Endothelial cell of umbilical vein (primary cell): ENCODE measurements at places on chromosomes 7 and 10. TPM values are rescaled to one million over a fixed set of nuclear protein-coding genes. Genes with fewer than 3 reads are reported as not detected.

Gene ITPRID1
- not detected in 2 replicates for total RNA-seq

Gene ANXA8
- total RNA-seq, result not detected in 2 replicates

- no peak overlapping the region for H3K4me3 ChIP-seq
- no peaks in the 10 kb centered on the region for H3K27me3 ChIP-seq
- no peak for DNase-seq
- no peaks in the 10 kb centered on the region for H3K36me3 ChIP-seq
- no peaks in the 10 kb centered on the region for H3K4me1 ChIP-seq
Measured at GRCh38 chr7:15168489-15168888, 265.9 kb upstream of the DGKB start.

DNA sequence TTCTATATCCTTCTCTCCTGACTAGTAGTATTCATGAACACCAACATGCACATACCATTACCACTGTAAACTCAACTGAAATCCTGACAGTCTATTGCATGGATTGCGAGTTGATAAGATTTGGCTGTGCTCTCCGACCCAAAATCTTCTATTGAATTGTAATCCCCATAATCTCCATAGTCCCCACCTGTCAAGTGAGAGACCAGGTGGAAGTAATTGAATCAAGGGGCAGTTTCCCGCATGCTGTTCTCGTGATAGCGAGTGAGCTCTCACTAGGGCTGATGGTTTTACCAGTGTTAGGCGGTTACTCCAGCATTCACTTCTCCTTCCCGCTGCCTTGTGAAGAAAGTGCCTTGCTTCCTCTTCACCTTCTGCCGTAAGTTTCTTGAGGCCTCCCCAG, 261.8 kb downstream of the PHF14 start:
- no peaks in the 10 kb centered on the region for H3K36me3 ChIP-seq
- no peak overlapping the region for H3K4me3 ChIP-seq
- no peaks in the 10 kb centered on the region for H3K27me3 ChIP-seq
- no peak overlapping the region for H3K27ac ChIP-seq
- DNase-seq, result no peak
- H3K4me1 ChIP-seq, result no peaks in the 10 kb centered on the region

GRCh38 chr7:90768301-90768700, 172.2 kb downstream of the CDK14 start:
- peaks cover 2% of the 10 kb centered on the region for H3K36me3 ChIP-seq
- no peak for DNase-seq
- H3K4me3 ChIP-seq, result no peak overlapping the region
- no peak overlapping the region for H3K27ac ChIP-seq

DNA sequence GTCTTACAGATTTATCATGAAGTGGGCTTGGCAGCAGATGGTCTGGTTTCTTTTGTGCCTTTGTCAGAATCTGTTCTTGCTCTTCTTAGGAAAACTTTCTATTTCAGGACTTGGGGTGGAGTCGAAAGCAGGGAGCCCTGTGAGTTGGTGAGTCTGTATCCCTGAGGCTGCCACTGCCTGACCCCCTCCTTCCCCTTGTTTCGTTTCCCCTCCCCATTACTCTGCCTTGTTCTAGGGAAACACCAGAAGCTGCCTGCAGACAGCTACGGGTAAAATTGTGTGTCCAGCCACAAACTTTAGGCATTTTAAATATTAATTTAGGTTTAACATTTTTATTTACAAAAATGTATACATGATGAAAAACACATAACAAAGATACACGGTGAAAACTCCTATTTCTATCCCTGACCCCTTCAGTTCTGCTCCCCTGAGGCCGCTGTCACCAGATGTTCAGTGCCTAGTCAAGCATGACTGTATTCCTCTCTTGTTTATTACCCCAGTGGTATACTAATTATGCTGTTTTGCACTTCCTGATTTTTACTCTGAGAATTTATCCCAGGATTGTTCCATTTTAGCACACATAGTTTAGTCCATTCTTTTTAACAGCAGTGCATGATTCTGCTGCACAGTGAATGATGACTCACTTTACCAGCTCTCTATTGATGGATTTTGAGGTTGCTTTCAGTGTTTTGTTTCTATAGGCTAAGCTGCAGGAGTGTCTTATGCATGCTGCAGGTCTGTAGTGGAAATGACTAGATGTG, 9.1 kb downstream of the TSPAN14 start:
- no peak overlapping the region for H3K4me3 ChIP-seq
- peaks cover 97% of the 10 kb centered on the region for H3K4me1 ChIP-seq
- H3K36me3 ChIP-seq, result peaks cover 4% of the 10 kb centered on the region
- H3K27ac ChIP-seq, result peak overlapping the region; percentile 79
- DNase-seq, result peak; percentile 68
- no peaks in the 10 kb centered on the region for H3K27me3 ChIP-seq

Gene C10orf62
- not detected in 2 replicates for total RNA-seq

DNA sequence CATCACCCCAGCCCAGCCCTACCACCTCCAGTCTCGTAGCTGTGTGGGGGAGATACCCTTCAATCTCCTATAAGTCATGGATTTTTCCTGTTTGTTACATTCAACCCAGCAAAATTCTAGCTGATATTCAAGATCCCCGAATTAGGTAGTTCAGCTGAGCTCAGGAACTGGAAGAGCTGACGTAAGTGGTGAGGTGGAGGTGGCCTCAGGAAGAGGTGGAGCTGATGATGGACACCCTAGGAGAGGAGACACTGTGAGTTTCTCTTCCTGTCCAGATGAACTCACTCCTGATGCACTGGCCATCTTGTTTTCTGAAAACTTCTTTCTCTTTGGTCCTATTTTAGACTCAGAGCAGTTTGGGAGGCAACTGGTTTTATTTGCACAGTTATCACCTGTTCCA, 90.5 kb upstream of the PITRM1 start:
- H3K4me3 ChIP-seq, result no peak overlapping the region
- H3K27me3 ChIP-seq, result no peaks in the 10 kb centered on the region
- peaks cover 41% of the 10 kb centered on the region for H3K4me1 ChIP-seq
- DNase-seq, result peak; percentile 17

GRCh38 chr10:13773496-13774170, 186.9 kb downstream of the PRPF18 start:
- H3K36me3 ChIP-seq, result no peaks in the 10 kb centered on the region
- DNase-seq, result no peak
- H3K4me1 ChIP-seq, result peaks cover 46% of the 10 kb centered on the region
- H3K27me3 ChIP-seq, result no peaks in the 10 kb centered on the region
- no peak overlapping the region for H3K4me3 ChIP-seq

DNA sequence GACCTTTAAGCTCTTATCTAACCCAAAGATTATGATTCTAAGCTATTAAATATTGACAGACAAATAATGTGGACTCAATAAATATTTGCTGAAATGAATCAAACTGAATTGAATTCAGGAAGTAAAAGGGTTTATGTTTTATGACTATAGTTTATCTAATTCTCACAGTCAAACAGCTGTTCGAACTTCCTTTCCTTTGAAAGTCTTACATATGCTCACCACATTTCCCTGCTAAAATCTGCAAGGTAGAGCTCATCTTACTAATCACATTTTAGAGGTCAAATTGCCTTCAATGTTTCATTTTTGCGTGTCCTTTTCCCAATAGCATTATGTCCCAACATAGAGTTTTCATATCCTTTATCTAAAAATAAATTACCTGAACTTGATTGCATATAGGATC, 154.9 kb upstream of the PPP1R3A start:
- H3K4me3 ChIP-seq, result no peak overlapping the region
- no peaks in the 10 kb centered on the region for H3K36me3 ChIP-seq
- no peak for DNase-seq
- H3K27ac ChIP-seq, result no peak overlapping the region

DNA sequence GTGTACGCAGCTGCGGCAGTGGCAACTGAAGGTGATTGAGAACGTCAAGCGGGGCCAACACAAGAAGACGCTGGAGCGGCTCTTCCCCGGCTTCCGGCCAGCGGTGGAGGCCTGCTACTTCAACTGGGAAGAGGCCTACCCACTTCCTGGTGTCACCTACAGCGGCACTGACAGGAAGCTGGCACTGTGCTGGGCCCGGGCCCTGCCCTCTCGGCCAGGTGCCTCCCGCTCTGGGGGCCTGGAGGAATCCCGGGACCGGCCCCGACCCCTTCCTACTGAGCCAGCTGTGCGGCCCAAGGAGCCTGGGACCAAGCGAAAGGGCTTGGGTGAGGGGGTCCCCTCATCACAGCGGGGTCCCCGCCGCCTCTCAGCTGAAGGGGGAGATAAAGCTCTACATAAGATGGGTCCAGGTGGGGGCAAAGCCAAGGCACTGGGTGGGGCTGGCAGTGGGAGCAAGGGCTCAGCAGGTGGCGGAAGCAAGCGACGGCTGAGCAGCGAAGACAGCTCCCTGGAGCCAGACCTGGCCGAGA, 6.5 kb downstream of the ZSWIM8 start:
- peaks cover 25% of the 10 kb centered on the region for H3K36me3 ChIP-seq
- H3K4me3 ChIP-seq, result no peak overlapping the region
- DNase-seq, result no peak
- peaks cover 5% of the 10 kb centered on the region for H3K4me1 ChIP-seq
- no peak overlapping the region for H3K27ac ChIP-seq

GRCh38 chr7:105920766-105921165, 42.3 kb upstream of the CDHR3 start:
- H3K4me3 ChIP-seq, result no peak overlapping the region
- H3K27ac ChIP-seq, result no peak overlapping the region
- no peaks in the 10 kb centered on the region for H3K36me3 ChIP-seq
- no peaks in the 10 kb centered on the region for H3K27me3 ChIP-seq
- no peak for DNase-seq

Gene ZPBP
- not detected in 2 replicates for total RNA-seq

Gene IFIT1B
- total RNA-seq, result not detected in 2 replicates

GRCh38 chr7:155796381-155797261, 15.6 kb downstream of the SHH start:
- peaks cover 6% of the 10 kb centered on the region for H3K27me3 ChIP-seq
- no peak overlapping the region for H3K27ac ChIP-seq
- H3K4me3 ChIP-seq, result no peak overlapping the region
- no peak for DNase-seq

Gene NYAP1
- 2.0 and 2.8 TPM in 2 replicates for total RNA-seq

Gene FAS
- total RNA-seq, result 6.0 and 6.1 TPM in 2 replicates

GRCh38 chr10:104230490-104230889, 1.7 kb downstream of the CFAP43 start:
- no peak overlapping the region for H3K4me3 ChIP-seq
- H3K4me1 ChIP-seq, result peaks cover 6% of the 10 kb centered on the region
- peaks cover 2% of the 10 kb centered on the region for H3K27me3 ChIP-seq
- no peak for DNase-seq
- no peaks in the 10 kb centered on the region for H3K36me3 ChIP-seq
- H3K27ac ChIP-seq, result no peak overlapping the region

DNA sequence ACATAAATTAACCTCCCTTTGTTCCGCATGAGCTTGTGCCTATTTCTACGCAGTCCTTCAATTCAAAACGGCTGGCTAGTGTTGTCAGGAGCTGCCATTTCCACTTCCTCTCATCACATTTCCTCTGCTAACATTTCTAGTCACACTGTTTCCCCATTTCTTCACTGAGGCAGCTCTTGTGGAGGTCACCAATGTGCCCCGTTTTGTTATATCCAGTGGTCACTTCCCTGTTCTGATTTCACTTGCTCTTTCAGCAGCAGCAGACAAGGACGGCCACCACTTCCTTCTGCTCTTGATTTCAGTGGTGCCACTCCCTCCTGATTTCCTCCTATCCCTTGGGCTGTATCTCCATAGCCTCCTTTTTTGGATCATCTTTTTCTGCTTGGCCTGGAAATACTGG, 64.8 kb upstream of the SEC61G start:
- H3K4me3 ChIP-seq, result no peak overlapping the region
- no peak for DNase-seq
- H3K36me3 ChIP-seq, result no peaks in the 10 kb centered on the region
- H3K27me3 ChIP-seq, result peaks cover 2% of the 10 kb centered on the region

DNA sequence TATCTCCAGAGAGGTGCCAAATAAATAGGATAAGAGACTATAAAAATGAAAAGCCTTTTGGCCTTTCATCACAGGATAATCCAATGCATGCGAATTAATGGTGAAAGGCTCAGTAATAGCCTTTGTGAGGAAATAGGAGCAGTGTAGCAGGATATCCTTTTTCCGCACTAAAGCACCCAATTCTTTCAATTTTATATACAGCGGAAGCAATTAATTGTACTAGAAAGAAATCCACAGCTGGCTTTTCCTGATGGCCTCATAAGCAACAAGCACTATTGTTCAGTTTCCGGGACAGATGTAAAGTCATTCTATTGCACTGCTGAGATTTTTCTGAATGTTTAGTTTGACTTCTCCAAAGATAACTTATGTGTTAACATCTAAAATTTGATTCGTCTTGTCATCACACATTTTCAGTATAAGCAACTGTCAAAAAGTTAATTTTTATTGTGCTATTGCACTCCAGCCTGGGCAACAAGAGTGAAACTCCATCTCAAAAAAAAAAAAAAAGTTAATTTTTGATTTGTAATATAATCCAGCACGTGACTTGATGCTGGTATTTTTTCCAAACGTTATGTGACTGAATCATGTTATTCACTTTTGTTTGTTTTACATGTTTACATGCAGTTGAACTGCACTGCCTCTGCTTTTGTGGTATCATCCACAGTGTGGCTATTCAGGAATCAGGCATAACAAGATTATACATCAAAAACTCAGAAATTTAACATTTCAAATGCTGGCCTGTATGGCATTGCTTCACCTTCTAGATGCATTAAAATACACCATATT, 8.4 kb upstream of the BMPR1A start:
- H3K4me3 ChIP-seq, result no peak overlapping the region
- DNase-seq, result peak; percentile 92
- H3K36me3 ChIP-seq, result no peaks in the 10 kb centered on the region
- H3K27me3 ChIP-seq, result peaks cover 47% of the 10 kb centered on the region
- peaks cover 12% of the 10 kb centered on the region for H3K4me1 ChIP-seq

GRCh38 chr10:122701652-122702051, 2.0 kb upstream of the C10orf120 start:
- no peak for DNase-seq
- no peak overlapping the region for H3K4me3 ChIP-seq
- no peaks in the 10 kb centered on the region for H3K36me3 ChIP-seq
- H3K4me1 ChIP-seq, result no peaks in the 10 kb centered on the region
- peaks cover 2% of the 10 kb centered on the region for H3K27me3 ChIP-seq

DNA sequence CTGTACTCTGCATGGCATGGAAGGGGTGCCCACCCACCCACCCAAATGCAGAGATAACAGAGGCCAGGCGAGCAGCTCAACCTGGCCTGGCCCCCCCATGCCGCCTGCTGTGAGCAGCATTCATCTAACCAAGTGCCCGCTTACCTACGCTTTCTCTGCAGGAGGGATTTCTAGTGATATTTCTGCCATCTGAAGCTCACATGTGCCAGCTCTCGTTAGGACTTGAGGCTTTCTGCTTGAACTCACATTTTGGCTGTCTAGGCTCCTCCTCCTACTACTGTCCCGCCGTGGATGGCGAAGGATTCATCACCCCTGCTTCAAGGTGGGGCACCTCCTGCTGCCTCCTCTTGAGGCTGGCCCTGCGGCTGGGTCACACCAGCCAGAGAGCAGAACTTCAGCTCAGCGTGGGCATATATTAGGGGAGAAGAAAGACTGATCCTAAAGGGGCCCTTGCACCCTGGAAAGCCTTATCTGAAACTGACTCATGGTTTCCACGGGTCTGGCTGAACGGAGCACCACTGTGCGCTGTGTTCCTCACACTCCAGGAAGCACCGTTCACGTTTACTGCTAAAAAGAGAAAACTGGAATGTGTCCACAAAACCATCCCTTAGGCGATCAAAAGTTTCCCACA, 45.5 kb downstream of the CTBP2 start:
- H3K36me3 ChIP-seq, result no peaks in the 10 kb centered on the region
- H3K27me3 ChIP-seq, result no peaks in the 10 kb centered on the region
- H3K4me1 ChIP-seq, result no peaks in the 10 kb centered on the region
- no peak for DNase-seq
- H3K4me3 ChIP-seq, result no peak overlapping the region
